Activated naive CD8-positive, alpha-beta T cell treated with anti-CD3 and anti-CD28 coated beads, Interleukin-2, amount 10 ng/mL, durations not matched to agents 7 days and 5 days (primary cell): ENCODE measurements at places on chromosomes 12 and 14.

- no peak for DNase-seq
These were observed 50.4 kb downstream of the GXYLT1 start for GRCh38 chr12:42094277-42094676.

GRCh38 chr14:33375786-33376185, 437.1 kb downstream of the NPAS3 start:
- no peak for DNase-seq

- no peak for DNase-seq
These were observed 345.8 kb downstream of the TMEM132D start for GRCh38 chr12:129558036-129558435.

GRCh38 chr14:23447361-23448350, 12.2 kb upstream of the MYH7 start:
- DNase-seq = no peak

DNA sequence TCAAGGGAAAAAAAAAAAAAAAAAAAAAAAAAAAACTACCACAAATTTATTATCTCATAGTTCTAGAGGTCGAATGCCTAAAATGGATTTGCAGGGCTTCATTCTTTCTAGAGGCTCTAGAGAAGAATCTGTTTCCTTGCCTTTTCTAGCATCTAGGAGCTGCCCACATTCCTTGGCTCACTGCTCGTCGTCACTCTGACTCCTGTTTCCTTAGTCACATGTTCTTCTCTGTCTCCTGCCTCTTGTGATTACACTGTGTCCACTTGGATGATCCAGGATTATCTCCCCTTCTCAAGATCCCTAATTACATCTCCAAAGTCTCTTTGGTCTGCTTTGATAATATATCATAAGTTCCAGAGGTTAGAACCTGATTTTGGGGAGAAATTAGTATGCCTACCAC, 88.7 kb downstream of the HECTD1 start:
- DNase-seq = no peak

- DNase-seq = no peak
These were observed 9.1 kb upstream of the PTGER2 start for GRCh38 chr14:52305014-52305413.

GRCh38 chr12:98838231-98838647, 193.1 kb downstream of the APAF1 start:
- DNase-seq = no peak

DNA sequence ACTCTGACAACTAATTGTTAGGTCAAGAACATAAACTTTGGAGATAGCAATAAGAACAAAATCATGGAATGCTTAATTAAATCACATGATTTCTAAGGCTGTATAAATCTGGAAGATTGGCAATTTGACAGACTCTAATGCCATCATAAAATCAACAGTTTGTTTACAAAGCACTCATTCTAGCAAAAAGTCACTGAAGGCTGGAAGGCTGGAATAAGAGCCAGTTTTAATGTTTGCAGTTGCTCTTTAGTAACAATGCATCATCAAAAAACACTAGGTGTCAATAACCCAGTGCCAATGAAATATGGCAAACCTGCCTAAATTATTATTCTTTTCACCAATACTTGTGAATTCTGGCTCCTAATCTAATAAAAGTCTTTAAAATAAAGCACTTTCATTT, 65.0 kb downstream of the NUMB start:
- DNase-seq = no peak

DNA sequence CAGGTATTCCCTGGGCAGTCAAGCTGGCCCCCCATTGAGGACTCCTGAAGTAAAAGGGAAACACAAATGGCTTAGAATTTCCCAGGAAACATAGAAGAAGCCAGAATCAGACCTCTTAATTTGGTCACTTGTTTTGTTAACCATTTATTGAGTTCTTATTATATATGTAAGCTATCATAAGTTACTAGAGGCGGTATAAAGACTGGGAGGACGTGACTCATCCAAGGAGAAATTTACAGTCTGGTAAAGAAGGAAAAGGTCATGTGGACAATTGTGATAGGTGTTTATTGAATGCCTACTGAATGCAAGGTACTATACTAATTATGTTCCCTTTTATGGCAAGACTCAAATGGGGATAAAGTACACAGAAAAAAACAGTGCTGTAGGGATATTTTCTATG, 146.7 kb downstream of the DYRK2 start:
- DNase-seq = no peak

- no peak for DNase-seq
These were observed 1069.5 kb downstream of the TRHDE start for GRCh38 chr12:73341559-73342247.

- DNase-seq = no peak
These were observed at the start of gene RNASE7 for GRCh38 chr14:21041676-21042433. RNASE7 (plus strand) TSS chr14:21042362; CDS start chr14:21042993, 631 bp downstream.

DNA sequence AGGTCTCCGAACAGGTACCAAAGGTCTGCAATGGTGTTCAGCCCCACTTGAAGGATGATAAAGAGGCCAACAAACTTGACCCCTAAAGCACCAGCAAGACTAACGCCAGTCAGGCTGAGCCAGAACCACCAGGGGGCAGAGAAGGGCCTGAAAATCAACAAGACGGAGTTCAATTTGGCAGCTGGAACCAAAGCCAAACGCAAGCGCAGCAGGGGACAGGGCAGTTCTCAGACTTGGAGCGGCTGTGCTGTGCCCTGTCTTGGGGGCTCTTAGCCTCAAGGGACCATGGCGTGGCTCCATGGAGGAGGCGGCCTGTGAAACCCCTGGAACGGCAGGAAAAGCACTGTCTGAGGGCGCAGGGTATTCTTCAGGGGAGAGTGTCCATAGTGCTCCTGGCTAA, 19.6 kb downstream of the POMT2 start:
- DNase-seq = peak; percentile 54

GRCh38 chr12:49288412-49288853, 6.5 kb upstream of the PRPH start:
- DNase-seq = peak; percentile 67

DNA sequence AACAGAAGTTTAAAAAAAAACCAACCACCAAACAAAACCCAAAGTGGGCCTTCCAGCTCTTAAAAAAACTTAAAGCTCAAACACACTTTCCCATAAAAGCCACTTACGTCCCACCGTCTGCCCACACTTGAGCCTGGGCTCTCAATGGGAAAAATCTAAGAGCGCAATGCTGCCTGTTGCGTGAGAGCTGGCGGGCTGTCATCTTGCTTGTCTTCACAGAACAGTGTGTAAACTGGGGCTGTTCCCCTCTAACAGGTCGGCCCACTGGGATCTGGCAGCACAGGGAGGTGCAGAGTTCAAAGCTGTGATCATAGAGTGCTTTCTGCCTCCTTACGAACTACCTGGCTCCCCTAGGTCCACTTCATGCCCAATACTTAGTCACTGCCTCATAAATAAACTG, 80.0 kb downstream of the DICER1 start:
- DNase-seq = no peak

DNA sequence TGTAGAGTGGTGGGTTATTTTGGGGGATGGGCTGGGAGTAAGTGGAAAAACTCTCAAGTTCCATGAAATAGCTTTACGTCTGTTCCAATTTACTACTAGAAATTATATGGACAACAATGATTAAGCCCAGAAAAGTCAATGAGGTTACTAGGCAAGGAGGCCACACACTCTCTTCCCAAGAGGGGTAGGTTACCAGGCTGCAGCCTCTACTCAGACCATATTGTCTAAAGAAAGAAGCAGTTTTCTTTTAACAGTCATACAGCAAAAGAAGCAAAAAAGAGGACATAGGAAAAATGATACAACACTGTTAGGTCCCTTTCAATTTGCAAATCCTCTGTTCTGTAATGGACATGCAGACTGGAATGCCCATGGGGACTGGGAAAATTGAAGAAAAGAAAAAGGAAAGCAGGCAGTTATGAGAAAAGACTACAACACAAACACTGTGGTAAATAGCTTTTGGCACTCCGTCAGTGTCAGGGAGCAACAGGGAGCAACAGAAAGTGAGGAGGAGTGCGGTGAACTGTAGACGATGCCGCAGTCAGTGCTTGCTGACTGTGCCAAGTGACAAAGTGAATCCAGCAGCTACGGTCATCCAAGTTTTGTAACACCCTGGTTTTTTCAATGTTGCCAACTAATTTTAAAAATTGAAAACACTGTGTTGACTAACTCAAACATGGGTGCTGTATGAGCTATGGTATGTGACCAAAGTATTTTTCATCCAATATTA, 39.8 kb upstream of the HMGA2 start:
- DNase-seq = no peak

GRCh38 chr12:9727813-9728212, 5.1 kb downstream of the CLECL1 start:
- no peak for DNase-seq

GRCh38 chr12:117145597-117146154, 44.6 kb downstream of the FBXO21 start:
- no peak for DNase-seq

- DNase-seq = no peak
These were observed 11.2 kb upstream of the ARID2 start for GRCh38 chr12:45718306-45718705.

DNA sequence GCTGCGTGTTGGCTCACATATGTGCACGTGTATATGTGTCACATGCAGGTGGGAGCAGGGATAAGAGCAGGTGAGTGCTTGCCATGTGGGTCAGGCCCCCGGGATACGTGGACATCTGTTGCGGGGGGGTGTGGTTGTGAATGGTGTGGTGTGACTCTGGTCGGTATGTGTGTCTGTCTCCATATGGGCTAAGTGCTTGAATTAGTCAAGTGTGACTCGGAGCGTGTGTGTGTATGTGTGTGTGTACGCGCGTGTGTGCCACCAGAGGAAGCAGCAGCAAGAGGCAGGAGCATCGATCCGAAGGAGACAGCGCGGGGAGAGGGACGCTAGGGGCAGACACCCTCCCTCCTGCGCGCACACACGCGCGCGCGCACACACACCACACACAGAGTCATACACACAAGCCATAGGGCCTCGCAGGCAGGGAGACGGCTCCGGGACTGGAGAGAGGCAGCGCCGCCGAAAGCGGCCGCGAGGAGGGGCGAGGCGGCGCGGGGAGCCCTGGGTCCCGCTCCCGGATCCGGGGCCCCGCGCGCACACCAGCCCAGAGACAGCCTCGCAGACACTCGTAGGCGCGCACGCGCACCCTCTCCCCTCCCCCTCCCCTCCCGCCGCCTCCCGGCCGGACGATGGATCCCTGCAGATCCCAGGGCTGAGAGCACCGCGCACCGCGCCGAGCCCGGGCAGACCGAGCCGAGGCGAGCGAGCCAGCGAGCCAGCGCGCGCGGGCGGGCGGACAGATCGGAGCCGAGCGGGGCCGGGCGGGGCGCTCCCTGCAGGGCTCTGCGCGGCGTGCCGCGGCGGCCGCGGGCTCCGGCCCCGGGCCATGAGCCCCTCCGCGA, at the start of gene ASIC1:
Gene ASIC1 (plus strand): TSS at position 597 of the 842 bp plus-strand sequence. CDS start 1,171 bp downstream, outside the sequence.
- DNase-seq = peak; percentile 78

DNA sequence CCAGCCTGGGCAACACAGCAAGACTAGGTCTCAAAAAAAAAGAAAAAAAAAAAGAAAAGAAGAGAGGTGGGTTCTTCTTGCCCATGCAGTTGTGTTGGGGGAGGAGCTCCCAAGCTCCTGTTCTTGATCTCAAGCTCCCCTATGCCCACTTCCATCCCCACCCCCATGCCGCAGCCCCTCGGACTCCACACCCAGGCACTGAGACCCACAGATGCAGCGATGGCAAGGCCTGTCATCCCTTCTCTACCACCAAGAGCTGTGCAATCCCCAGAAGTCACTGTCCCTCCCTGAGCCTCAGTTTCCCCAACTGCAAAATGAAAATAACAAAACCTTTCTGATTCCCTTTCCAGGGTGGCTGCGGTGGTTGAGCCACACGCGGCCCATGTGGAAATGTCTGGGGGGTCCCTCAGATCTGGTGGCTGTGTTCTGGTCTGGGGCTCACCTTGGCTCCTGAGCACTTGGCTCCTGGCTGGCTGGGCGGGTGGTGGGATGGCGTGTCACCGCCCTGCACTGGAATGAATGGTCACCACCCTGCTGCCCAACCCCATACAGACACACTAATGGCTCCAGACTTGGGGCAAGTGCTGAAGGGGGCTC, 22.6 kb upstream of the KIF26A start:
- peak; percentile 28 for DNase-seq

DNA sequence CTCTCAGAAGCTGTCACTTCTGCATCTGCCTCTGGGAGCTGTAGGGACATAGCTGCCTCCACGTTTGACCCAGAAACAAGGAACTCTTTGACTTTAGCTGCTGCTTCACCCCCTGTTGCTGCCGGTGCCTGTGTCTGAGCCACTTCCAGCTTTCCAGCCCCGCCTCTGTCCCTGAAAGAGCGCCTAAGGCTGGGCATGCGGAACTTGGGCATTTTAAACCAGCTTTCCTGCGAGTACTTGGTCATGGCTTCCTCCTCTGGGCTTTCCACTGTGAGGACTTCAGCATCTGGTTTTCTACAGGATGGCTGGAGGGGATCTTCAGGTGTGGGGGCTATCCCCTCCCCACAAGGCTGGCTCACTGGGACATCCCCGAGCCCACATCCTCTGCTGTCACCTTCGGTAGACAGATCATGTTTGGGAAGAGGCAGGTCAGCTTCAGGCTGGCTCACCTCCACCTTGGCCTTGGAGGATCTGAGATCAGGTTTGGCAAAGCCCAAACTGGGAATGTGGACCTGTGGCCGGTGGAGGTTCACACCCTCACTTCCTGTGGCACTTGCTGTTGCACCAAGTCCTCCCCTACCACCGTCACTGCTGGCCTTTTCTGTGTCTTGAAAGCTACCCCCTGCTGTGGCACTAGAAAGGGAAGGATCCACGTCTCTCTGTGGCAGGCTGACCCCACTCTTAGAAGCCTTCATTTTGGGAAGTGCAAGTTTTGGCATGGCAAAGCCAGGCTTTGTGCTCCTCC, 15.2 kb downstream of the PLD4 start:
- no peak for DNase-seq

GRCh38 chr12:59632408-59632807, 36.6 kb downstream of the SLC16A7 start:
- no peak for DNase-seq

DNA sequence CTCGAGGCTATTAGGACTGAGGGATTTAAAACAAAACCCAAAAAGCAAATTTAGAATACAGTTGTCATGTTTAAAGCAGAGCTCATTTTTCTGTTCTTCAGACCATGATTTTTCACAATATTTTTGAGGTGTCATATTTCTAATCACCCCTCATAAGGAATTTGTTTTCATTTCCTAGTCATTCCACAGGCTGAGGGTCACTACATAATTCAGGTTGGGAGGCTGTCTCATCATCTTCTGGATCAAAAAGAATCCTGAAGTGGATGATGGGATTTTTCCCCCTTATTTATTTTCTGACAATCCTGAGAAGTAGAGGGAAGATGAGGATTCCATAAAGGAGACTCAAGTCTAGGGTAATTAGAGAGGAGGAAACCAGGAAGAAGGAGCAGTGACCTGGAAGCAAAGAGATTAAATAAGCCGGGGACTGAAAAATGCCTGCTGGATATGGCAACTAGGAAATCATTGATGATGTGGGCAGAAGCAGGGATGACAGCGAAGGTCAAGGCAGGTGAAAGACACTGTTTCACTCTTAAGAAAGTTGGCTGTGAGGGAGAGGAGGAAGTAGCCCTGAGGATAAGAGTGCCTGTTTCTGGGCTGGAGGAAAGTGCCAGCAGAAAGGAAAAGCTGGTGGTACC, 9.0 kb upstream of the PCNX1 start:
- no peak for DNase-seq

- no peak for DNase-seq
These were observed 47.2 kb downstream of the ANKRD9 start for GRCh38 chr14:102462391-102462790.
